SK-N-SH treated with all-trans-retinoic acid at 6 μM for 48 hours (cell line): ENCODE measurements at places on chromosomes 16 and 17.

GRCh38 chr17:3600529-3601205 is 8.5 kb downstream of the TRPV1 start:
- no peak for ATAC-seq

DNA sequence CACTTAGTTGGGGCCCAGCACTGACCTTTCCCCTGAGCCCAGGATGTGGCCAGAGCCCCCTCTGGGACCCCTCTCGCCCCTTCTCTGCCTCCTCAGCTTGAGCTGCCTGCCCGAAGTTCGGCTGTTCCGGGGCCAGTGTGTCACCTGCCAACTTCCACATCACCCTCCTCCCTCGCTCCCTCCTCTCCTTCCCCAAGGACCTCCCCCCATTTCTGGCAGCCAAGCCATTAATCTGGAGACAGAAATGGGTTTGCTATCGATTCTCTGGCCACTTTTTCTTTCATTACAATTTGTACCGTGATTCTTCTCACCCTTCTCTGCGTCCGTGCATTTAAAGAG is 8.8 kb upstream of the ADAM11 start:
- no peak for ATAC-seq

DNA sequence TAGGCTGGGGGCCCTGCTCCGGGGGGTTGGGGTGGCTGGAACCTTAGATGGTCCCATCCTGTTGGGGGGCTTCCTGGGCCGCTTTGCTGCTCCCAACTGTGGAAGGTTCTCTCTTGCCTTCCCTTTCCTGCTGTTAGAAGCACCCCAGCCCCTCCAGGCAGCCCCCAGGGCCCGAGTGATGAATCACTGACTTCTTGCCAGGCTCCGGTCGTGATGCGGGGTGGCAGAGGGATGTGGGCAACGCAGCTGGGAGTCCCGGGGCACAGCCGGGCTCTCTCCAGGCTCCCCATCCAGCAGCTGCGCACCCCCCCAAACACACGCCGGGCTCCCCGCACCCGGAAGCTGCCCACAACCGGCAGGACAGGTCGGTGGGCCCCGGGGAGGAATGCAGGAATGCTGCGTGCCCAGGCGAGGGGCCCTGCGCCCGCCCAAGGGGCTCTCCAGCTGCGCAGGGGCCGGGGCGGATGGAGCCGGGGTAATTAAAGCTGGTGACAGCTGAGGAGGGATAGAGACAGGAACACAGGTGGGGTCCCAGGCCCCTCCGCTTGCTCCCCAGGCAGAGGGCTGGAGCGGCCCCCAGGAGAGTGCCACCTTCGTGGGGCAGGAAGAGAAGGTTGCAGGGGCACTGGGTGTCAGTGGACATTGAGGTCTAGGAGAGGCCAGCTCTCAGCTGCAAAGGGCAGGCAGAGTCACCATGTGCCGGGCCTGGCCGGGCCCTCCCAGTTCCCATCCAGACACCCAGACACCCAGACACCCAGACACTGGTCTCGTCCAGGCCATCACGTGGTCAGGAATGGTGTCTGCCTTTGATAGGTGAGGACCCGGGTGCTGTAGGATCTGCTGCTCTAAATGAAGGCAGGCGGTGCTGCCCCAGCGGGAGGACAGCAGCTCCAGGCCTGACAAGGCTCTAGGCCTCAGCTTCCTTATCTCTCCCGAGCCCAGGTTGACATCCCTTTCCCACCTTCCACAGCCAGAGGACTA is 15.0 kb upstream of the SLC38A10 start:
- ATAC-seq: no peak; the same call in 2 of the 3 replicates

GRCh38 chr17:50188921-50189549 is 12.4 kb downstream of the COL1A1 start:
- ATAC-seq: no peak

DNA sequence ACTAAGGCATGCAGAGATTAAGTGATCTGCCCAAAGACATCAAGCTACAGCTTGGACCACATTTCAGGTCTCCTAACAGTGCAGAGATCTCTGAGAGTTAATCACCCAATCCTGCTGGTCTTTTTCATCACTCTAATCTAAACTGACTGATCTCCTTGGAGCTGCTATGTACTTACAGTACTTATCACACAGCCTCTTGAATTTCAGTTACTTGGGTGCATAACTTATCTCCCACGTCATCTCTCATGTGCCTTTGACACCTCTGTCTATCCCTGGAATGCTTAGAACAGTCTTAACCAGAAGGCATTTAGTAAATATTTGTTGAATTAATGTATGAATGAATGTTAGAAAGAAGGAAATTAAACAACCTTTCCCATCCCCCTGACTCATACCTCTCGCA is 139.0 kb downstream of the SNX11 start:
- ATAC-seq: no peak

- peak; percentile 83 for ATAC-seq
These were observed 64.9 kb downstream of the ARHGAP17 start for GRCh38 chr16:24950275-24950674.

DNA sequence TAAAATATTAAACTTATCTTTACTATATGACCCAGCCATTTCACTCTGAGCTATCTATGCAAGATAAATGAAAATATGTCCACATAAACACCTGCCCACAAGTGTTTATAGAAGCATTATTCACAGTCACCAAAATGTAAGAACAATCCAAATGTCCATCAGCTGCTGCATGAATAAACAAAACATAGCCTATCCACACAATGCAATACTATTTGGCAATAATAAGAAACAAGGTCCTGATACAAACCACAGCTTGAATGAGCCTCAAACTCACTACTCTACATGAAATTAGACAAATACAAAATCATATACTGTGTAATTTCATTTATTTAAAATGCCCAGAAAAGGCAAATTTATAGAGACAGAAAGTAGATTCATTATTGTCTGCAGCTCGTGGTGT is 355.1 kb downstream of the CDH8 start:
- no peak for ATAC-seq

- no peak; the same call in 2 of the 3 replicates for ATAC-seq
These were observed 1.3 kb downstream of the GJD3 start for GRCh38 chr17:40363111-40363827.

DNA sequence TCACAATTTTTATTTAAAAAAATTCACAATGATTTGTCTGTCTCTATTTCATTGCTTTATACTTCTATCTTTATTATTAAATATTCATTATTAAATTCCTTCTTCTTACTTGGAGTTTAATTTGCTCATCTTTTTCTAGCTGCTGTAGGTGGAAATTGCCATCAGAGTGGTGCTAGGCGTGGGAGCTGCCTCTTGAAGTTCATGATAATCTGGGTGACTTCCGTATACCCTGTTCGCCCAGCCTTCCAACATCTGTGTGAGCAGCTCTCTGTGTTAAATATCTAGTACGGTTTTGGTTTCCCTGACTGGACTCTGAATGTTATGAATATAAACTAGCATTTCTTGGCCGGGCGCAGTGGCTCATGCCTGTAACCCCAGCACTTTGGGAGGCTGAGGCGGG is 84.0 kb upstream of the RPH3AL start:
- no peak for ATAC-seq
